ENCODE measurements at places on chromosomes 2 and 18. TPM values are rescaled to one million over a fixed set of nuclear protein-coding genes. Genes with fewer than 3 reads are reported as not detected.
A peak's percentile ranks its signal among the peaks of the same experiment; 100 is the strongest.

DNA sequence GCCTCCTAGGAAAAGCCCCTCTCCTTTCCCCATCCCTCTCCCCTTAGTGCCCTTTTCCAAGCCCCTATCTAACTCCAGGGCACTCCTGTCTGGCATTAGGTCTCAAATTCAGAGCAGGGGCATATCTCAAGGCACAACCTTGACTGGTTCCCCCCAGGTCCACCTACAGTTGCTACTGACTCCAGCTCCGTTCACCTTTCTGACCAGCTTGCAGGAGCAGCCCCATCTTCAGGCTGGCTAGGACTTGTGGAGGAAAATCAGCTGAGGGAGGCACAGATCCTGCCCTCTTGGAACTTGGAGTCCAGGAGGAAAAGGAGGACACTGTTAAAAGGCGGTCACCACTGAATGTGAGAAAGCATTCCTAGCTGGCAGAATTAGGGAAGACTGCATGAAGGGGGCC is 152.4 kb downstream of the ZFP36L2 start:
- no peaks in the 10 kb centered on the region for H3K27me3 ChIP-seq
- DNase-seq = no peak
- H3K27ac ChIP-seq = peak overlapping the region; percentile 66
- H3K4me3 ChIP-seq = peak overlapping the region; percentile 40
- peaks cover 45% of the 10 kb centered on the region for H3K4me1 ChIP-seq

DNA sequence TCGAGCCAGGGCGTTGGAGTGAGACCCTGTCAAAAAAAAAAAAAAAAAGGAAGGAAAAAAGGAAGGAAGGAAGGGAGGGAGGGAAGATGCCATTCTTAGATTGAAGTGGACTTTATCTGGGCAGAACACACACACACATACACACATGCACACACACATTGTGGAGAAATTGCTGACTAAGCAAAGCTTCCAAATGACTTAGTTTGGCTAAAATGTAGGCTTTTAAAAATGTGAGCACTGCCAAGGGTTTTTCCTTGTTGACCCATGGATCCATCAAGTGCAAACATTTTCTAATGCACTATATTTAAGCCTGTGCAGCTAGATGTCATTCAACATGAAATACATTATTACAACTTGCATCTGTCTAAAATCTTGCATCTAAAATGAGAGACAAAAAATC is 564 bp upstream of the TTR start:
- no peak for DNase-seq
- no peak overlapping the region for H3K27ac ChIP-seq
- H3K4me3 ChIP-seq = peak overlapping the region; percentile 15
- H3K4me1 ChIP-seq = peaks cover 33% of the 10 kb centered on the region
- H3K36me3 ChIP-seq = no peaks in the 10 kb centered on the region
- H3K27me3 ChIP-seq = no peaks in the 10 kb centered on the region

- H3K4me3 ChIP-seq = no peak overlapping the region
- peaks cover 4% of the 10 kb centered on the region for H3K4me1 ChIP-seq
- peaks cover 5% of the 10 kb centered on the region for H3K27me3 ChIP-seq
These were observed 4.0 kb downstream of the NT5DC4 start for GRCh38 chr2:112724591-112725525.

- H3K27ac ChIP-seq = peak overlapping the region; percentile 2
- H3K36me3 ChIP-seq = no peaks in the 10 kb centered on the region
- no peak overlapping the region for H3K4me3 ChIP-seq
- peak; percentile 49 for DNase-seq
These were observed 144.9 kb upstream of the TWIST2 start for GRCh38 chr2:238703053-238703415.

GRCh38 chr2:83531206-83531826 is 927.8 kb downstream of the SUCLG1 start:
- DNase-seq = no peak
- no peaks in the 10 kb centered on the region for H3K4me1 ChIP-seq
- H3K27ac ChIP-seq = peak overlapping the region; percentile 16
- H3K4me3 ChIP-seq = no peak overlapping the region
- H3K36me3 ChIP-seq = no peaks in the 10 kb centered on the region

DNA sequence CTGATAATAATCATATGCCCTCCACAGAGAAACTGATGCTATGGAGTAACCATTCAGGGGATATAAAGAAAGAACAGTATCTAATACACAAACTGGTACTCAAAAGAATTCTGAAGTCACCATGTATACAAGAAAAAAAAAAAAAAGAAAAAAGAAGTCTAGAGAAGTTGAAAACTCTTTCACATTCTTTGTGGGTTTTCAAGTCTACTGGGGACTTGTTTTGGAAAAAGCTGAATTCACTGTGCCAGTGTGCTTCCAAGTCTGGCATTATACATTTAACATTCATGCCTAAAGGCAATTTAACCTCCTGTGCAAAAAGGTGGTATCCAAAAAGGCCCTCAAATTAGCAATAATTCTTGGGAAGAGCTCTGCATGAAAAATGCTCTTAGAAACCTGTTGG is 94.8 kb upstream of the ITGB6 start:
- DNase-seq = no peak
- no peak overlapping the region for H3K4me3 ChIP-seq
- peaks cover 66% of the 10 kb centered on the region for H3K36me3 ChIP-seq
- H3K27me3 ChIP-seq = no peaks in the 10 kb centered on the region

DNA sequence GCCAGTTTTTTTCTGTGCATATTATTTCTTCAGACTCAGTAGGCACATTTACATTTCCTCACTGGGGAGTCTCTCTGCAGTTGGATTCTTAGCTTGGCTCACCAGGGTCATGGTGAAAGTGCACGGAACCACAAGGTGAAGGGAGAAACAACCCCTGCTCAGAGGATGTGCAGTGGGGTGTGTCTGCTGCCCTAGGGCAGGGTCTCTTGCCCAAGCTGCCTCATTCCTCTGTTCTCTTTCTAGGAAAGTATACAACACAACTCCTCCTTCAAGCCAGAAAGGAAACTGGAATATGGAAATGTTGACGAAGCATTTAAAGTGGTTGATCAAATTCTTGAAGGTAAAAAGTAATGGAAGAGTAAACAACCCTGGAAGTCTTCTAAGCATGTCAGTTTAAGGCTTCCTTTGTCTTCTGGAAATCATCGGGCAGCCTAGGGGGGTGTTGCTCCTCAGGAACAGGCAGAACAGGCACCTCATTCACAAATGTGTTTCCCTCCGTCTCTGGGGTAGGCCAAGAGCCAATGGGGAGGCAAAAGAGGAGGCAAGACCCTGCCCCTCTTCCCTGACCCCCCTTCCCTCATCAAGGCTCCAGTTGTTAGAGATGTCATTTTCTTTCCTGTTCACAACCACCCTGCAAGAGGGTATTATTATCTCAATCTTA is 41.4 kb downstream of the AOX1 start:
- no peak overlapping the region for H3K27ac ChIP-seq
- H3K4me1 ChIP-seq = peaks cover 12% of the 10 kb centered on the region
- no peak for DNase-seq
- H3K4me3 ChIP-seq = no peak overlapping the region

DNA sequence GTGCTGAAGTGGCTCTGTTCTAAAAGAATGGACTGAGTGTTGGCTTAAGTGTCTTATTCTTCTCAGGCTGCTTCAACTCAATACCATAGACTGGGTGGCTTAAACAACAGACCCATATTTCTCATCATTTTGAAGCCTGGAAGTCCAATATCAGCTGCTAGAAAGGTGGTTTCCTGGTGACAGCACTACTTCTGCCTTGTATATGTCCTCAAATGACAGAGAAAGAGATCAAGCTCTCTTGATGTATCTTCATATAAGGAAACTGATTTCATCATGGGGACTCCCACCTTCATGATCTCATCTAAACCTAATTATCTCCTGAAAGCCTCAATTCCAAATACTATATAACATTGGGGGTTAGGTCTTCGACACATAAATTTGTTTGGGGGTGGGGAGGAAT is 449.7 kb upstream of the DSEL start:
- H3K36me3 ChIP-seq = no peaks in the 10 kb centered on the region
- no peaks in the 10 kb centered on the region for H3K4me1 ChIP-seq
- no peak for DNase-seq

- H3K27me3 ChIP-seq = no peaks in the 10 kb centered on the region
- peaks cover 7% of the 10 kb centered on the region for H3K36me3 ChIP-seq
- DNase-seq = no peak
These were observed 32.1 kb downstream of the MAP4K4 start for GRCh38 chr2:101729521-101730190.

RMDN2 gene
- total RNA-seq = 5.4 TPM

KCNG2 gene
- total RNA-seq = not detected

LRP1B gene
- total RNA-seq = 16.0 TPM

RFX8 gene
- total RNA-seq = not detected

KCNJ3 gene
- 6.0 TPM for total RNA-seq

KLF11 gene
- total RNA-seq = 11.8 TPM

POTEE gene
- 3.8 TPM for total RNA-seq

Measured in type B pancreatic cell (in vitro differentiated cells).